ENCODE measurements at places on chromosomes 2 and 18.

- DNase-seq: no peak
Measured at GRCh38 chr2:86357392-86357963, 20.1 kb upstream of the REEP1 start.

- no peak for DNase-seq
Measured at GRCh38 chr2:230505162-230505561, 89.2 kb downstream of the SP100 start.

DNA sequence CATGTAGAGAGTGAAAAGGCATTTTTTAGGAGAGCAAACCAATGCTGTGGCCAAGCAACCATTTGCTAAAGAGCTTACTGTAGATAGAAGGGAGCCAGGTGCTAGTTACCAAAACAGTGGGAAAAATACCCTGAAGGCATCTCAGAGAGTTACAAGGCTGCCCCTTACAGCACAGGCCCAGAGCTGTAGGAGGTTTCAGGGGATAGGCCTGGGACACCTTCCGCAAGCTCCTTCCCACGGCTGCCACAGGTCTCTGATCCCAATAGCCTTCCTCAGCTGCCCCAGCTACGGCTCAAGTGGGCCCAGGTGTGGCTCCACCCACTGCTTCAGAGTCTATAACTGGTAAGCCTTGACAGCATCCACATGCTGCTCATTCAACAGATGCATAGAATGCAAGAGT is 18.2 kb upstream of the PPM1B start:
- no peak for DNase-seq

GRCh38 chr2:50118905-50119702 is 912.8 kb downstream of the NRXN1 start:
- DNase-seq: no peak
